ENCODE measurements at places on chromosomes 2 and 18.

GRCh38 chr2:1618191-1618961, 125.9 kb downstream of the PXDN start:
- no peaks in the 10 kb centered on the region for H3K27me3 ChIP-seq
- H3K4me3 ChIP-seq = no peak overlapping the region
- no peak overlapping the region for H3K27ac ChIP-seq
- DNase-seq = peak; percentile 56
- H3K4me1 ChIP-seq = no peaks in the 10 kb centered on the region

- H3K4me1 ChIP-seq = peaks cover 13% of the 10 kb centered on the region
- H3K4me3 ChIP-seq = no peak overlapping the region
- H3K27me3 ChIP-seq = no peaks in the 10 kb centered on the region
- H3K27ac ChIP-seq = no peak overlapping the region
- no peaks in the 10 kb centered on the region for H3K36me3 ChIP-seq
Observed at GRCh38 chr18:9638886-9639285, 24.5 kb upstream of the PPP4R1 start.

- H3K4me1 ChIP-seq = no peaks in the 10 kb centered on the region
- no peak overlapping the region for H3K27ac ChIP-seq
- H3K4me3 ChIP-seq = no peak overlapping the region
- no peaks in the 10 kb centered on the region for H3K27me3 ChIP-seq
Observed at GRCh38 chr2:118291251-118291880, 203.1 kb downstream of the INSIG2 start.

DNA sequence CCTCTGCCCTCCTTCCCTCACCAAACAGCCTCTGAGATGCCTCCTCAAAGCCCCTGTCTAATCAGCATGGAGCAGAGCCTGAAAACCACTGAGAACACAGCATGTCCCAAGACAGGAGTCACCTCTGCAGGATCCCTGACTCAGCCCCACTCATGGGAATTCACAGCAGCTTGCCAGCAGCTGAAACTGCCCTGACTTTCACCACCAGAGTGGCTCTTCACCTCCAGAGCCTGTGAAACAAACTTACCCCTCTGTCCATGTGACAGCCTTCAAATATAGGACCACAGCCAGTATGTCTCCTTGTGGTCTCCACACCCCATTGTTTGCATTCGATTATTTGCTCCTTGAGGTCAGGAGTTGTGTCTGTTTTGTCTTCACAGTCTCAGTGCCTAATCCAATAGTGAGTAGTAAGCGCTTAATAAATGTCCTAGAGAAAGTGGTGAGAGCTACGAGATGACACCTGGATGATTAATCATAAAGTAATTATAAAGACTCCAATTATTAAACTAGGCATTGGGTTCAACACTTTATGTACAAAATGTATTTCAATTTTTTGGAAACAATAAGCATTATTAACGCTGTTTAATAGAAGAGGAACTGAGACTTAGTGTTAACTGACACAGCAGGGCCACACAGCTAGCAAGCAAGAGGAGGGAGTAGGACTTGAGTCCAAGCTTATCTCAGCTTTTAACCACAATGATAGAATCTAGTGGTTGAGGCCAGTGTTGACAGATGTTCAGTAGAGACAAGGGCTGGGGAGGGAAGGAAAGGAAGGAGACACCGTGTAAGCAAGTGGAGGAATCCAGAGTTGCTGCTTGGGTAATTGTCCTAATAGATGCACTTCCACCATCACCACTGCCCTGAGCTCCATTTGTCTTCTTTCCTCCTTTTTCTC, 358.7 kb upstream of the TNP1 start:
- H3K36me3 ChIP-seq = no peaks in the 10 kb centered on the region
- H3K27ac ChIP-seq = no peak overlapping the region
- no peaks in the 10 kb centered on the region for H3K27me3 ChIP-seq
- DNase-seq = no peak

Measured in tibial artery (tissue), 4 donors.